ENCODE measurements at places on chromosomes 1 and 21.

GRCh38 chr1:221700948-221701347 is 40.9 kb downstream of the DUSP10 start:
- DNase-seq, result no peak

DNA sequence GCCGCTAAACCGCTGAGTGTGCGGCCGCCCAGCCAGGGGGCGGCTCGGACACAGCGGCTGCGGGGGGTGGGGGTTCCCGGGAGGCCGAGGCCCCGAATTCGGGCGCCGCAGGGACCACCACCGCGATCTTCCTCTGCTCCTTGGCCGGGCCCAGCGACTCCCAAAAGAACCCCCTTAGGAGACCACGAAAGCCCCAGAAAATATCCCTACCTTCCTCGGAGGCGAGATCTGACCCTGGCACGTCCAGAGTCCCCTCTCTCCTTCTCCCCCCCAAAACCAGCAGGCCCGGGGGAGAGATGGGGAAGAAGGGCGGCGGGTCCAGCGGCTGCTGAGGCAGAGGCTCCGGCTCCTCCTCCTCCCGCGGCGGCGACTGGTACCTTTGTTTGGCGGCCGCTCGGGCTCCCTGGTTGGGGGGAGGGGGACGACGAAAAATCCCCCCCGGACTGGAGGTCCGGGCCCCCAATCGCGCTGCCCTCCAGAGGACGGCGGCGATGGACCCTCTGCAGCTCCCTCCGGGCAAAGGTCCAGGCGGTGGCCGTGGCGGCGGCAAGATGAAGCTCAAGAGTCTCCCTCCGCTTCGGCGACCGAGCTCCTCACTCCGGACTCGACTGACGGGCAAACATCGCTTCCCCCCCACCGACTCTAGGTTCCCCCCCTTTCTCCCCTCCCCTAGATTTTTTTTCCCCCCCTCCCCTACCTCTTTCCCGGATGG is at the start of gene ARID4B:
Gene ARID4B, minus strand, starts transcription at position 621 of the 712 bp plus-strand sequence. CDS start 1,260 bp downstream, outside the sequence.
- DNase-seq, result no peak

DNA sequence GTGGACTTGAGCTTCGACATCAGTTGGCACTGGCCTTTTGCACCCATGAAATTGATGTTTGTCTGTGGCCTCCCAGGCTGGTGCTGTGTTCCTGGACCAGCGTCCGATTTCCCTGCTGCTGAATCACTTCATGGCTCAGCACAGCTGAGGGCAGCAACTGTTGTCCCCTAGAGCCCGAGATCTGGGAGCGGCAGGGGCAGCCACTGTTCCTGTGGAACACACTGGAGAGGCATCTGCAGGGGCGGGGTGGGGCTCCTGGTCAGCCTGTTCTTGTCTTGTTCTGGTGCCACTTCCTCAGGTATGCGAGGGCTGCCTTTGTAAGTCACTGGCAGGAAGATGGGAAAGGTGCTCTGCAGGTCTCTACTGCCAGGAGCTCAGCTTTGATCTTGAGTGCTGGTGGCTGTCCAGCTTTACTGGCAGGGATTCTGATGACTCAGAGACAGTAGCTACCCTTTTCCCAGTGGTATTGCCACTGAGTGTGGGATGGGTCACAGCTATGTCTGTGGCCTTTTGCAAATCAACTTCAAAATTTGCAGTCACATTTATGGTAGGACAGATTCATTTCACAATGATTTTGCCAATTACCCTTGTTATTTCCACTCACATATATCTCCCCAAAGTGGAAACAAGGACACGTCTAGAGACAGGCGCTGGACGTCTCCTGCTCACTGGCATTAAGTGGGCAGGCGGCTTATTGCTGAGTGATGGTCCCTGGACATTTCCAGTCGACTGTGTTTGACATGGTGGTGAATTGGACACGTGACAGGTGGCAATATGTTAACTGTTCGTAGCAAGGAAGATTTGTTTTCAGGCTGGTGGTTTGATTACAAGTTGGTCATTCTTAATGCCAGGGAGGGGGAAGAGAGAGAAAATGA is 15.3 kb downstream of the AGPAT3 start:
- DNase-seq, result no peak

GRCh38 chr1:183021405-183022201 is 1.6 kb upstream of the LAMC1 start:
- no peak for DNase-seq

- DNase-seq, result no peak
Measured at GRCh38 chr1:114130846-114131525, 22.7 kb downstream of the SYT6 start.

DNA sequence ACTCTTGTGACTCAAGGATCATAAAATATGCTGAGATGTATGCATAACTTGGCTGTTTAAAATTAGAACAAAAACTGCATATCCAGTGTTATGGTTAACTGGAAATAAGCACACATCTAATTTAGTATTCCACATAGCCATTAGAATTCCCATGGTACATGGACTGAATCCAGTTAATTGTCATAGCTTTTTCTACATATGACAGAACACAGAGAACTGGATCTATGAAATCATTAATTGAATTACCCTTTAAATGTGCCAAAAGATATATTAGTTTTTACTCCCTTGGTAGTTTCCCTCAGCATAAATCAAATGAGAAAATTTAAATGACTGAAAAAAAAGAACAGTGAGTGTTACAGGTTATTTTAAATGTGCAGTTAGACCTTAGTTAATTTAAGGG is 395.9 kb downstream of the NCAM2 start:
- DNase-seq, result no peak

DNA sequence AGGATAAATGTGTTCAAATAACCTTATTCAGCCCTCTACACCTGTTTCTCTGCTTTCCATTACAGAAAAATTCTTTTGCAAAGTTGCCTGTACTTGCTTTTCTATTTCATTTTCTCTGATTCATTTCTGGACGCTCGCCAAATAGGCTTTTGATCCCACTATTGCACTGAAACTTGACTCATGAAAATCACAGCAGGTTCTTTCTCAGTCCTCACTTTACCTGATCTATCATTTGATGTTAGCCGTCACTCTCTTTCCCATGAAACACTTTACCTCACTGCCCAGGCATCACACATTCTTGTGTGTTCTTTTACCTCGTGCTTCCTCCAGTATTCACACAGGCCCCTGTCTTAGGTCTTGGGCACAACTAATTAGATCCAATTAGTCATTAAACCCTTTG is 26.2 kb downstream of the HSPA13 start:
- no peak for DNase-seq

DNA sequence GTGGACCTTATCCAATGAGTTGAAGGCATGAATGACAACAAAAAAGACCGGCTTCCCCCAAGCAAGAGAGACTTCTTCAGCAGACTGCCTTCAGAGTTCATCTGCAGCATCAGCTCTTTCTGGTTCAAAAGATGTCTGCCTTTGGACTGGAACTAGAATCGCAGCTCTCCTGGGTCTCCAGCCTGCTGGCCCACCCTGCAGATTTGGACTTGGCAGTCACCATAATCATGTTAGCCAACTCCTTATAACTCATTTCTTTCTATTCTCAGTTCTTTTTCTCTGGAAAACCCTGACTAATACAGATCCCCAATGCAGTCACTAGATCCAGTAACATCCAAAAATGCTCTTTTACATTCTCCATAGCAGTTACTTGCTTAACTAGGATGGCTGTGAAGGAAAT is 89.2 kb upstream of the MARK1 start:
- DNase-seq, result no peak

DNA sequence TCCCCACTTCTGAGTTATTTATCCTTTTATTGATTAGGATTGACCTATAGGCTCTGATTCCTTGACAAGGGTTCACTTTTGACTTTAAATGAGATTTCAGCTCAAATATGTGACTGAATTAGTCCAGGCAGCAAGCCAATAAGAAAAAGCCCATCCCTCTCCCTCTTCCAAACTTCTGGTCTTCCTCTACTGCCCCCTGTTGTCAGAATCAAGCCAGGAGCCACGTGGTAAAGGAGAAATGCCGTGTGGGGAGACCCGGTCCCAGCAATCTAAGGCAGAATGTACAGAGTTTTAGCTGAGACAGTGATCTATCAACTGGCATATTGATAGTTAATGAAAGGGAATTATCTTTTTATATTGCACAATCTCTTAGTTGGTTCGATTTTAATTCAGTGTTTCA is 5.2 kb downstream of the ADAMTS5 start:
- no peak for DNase-seq

DNA sequence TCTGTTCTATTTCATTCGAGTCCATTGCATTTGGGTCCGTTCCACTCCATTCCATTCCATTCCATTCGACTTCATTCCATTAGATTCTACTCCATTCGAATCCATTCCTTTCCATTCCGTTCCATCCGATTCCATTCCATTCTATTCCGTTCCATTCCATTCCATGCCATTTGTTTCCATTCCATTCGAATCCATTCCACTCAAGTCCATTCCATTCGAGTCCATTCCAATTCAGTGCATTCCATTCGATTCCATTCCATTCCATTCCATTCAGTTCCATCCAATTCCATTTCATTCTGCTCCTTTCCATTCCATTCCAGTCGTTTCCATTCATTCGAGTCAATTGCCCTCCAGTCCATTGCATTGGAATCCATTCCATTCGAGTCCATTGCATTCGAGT is 2603.7 kb upstream of the TPTE start:
- DNase-seq, result no peak

GRCh38 chr1:183234660-183235476 is 48.8 kb downstream of the LAMC2 start:
- DNase-seq, result no peak

GRCh38 chr1:89939693-89940438 is 55.0 kb upstream of the ZNF326 start:
- DNase-seq, result no peak

DNA sequence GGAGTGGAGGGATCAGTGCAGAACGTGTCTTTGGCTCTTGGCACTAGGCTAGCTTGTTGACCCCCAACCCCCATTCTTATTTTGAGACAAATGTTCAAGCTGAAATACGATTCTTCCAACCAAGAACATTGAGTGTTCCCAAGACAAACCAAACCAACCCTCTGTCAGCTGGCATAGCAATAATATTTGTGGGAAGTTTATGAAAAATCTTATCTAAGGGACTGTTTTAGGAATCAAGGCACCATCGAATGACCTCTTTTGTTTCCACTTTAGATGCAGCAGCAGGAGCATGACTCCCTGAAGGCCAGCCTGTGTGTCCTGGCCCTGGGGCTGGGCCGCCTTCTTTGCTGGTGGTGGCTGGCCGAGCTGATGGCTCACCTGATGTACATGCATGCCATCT is 89.2 kb downstream of the HHAT start:
- no peak for DNase-seq

GRCh38 chr1:42463921-42464320 is 835 bp downstream of the CCDC30 start:
- no peak for DNase-seq

DNA sequence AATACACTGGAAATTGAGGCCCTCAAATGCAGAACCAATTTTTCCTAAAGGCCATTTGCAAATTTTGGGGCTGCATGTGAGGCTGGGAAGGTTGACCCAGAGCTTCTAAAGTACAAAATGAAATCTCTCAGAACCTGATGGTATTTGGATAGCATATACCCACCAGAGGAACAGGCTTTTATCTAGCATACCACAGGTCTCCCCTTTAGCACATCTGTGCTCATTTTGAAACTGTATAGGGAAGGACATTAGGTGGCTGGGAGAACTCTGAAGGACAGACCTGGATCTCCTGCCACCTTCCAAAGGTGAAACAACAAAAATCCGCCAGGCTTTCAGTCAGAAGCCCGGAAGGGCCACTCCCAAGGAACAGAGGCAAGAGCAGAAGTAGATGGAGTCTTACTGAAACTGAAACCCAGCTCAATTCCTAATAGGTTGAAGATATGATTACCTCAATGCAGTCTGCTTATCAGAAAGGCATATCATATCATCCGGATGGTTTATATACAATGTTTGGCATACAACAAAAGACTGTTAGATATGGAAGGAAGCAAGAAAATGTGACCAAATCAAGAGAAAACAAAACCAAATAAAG is 11.6 kb downstream of the CD55 start:
- DNase-seq, result no peak

Data from NCI-H1436 treated with DMSO at 0.1 percent for 48 hours (cell line).